Hypothalamus (tissue), 51 donors: ENCODE measurements at places on chromosomes 2 and 18.

DNA sequence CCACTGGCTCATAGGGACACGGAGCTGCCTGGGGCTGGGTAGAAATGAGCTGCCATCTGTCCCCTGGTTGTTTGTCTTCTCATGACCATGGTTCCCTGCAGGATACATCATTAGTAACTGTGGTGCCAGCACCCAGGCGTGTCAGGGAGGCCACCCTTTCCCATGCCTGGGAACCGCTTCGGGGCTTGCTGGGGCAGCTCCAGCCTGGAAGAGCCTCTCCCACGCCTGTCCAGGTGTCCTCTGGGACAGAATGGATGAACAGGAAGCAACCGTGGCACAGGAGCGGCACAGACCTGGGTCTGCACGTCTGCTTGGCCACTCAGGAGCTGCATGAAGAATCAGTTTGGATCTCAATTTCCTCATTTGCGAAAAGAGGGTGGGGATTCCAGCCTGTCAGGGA, 34.8 kb downstream of the SDC1 start:
- DNase-seq: no peak

- no peak for DNase-seq
Measured at GRCh38 chr2:173171321-173171720, 95.7 kb downstream of the MAP3K20 start.

DNA sequence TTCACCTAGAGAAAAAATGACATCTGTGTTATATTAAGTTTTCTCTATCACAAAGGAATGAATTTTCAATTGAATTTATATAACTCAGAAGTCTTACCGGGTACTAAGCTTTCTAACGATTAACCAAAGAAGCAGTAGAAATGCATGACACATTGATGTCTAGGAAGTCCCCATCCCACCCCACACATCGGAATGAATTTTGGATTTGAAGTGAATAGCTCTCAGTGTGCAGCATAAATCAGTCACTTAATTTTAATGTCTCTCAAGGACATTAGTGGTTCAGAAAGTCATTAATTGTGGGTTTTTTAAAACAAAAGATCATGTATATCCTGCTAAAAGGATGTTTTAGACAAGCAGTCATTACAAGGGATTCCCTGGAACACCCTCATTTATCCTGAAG, 141.4 kb upstream of the PIEZO2 start:
- DNase-seq: no peak

GRCh38 chr2:208037564-208038487, 12.5 kb upstream of the PLEKHM3 start:
- DNase-seq: no peak

GRCh38 chr2:12071318-12071717, 324.9 kb downstream of the LPIN1 start:
- DNase-seq: no peak

DNA sequence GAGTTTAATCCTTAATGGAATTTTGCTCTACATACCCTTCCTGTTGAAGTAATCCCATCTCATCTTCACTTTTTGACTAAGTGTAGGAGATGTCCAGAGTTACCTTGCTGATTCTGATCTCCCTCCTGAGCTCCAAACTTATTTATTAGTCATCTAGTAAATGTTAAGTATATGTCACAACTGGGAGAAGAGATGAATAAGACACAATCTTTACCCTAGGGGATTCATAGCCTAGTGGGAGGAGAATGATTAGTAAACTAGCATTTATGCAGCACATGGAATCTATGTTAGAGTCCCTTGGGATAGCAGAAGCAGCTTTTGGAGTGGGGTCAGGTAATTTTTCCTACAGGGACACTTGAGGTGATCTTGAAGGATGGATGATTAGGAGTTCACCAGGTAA, 20.7 kb downstream of the ACVR2A start:
- DNase-seq: no peak

DNA sequence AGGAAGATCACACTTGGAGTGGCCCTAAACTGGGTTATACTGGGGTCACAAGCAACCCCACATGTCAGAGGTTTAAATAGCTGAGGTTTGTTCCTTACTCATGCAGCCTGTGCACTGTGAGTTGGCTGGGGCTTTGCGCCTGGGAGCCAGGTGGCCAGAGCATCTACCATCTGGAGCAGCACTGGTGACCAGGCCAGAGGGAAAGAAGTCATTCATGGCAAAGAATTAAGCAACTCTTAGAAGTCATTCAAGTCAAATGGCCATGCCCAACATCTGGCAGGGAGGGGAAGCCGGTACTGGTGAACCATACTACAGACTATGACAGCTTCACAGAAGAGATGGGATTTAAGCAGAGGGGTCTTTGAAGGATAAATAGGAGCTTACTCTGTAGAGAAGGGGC, 90.7 kb downstream of the POLR1A start:
- no peak for DNase-seq

DNA sequence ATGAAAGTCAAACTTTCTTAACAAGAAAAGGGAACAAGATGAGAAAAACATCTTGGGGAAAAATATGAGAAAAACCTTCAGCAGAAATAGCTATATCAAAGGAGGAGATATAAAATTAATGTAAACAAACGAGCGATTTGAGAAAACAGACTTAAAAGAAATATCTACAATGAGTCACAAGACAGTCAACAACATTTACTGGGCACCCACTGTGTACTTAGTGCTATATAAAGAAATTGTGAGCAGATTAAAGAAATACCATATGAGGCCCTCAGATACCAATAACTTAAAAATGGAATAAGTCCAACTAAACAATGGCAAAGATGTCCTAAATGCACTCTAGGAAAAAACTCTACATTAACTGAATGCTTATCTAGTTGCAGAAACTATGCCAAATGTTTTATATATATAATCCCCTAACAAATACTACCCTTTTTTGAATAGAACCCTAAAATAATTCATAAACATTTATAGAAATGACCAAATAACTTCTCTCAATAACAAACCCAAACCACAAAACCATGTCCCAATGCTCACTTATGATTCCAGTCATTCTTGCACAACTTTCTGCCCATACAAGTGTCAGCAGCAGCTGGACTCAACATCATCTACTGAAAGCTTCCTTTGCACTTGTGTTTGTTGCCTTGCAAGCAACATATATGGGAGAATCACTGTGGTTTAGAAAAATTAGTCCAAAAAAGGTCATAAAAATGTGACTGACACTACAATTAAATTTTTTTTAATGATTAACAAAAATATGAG, 83.5 kb downstream of the COBLL1 start:
- DNase-seq: no peak

DNA sequence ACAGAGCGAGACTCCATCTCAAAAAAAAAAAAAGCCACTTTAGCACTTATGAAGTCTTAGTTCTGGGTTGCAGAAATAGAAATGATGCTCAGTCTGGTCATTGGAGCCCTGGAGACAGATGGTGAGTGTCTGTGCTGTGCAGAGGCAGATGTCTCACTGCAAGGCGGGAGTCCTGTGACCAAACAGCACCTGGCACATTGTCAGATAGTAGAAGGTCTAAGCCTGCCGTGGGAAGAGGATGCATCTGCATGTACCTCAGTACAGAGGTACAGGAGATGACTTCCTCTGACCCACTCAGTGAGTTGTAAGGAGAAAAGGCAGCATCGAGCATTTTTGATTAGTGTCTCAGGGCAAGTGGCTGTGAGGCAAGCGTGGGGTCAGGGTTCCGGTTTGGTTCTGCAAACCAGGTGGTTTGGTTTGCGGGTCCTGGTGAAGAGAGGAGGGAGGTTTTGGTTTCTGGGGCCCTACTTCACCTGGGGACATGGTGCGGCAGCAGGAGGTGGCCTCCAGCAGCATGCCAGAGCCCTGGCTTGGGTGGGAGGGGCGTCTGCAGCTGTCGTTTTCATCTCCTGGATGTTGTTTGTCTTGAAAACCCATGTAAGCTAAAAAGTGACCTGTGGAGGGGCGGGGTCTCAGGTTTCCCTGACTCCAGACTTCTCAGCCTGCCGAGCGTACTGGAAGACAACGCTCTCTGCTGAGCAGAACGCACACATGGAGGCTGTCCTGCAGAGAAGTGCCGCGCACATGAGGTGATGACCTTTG, 3.8 kb downstream of the RBFA start:
- no peak for DNase-seq

- no peak for DNase-seq
Measured at GRCh38 chr18:58884680-58885079, 20.0 kb downstream of the ZNF532 start.

GRCh38 chr2:205759257-205759656, 77.0 kb downstream of the NRP2 start:
- DNase-seq: no peak

GRCh38 chr18:40464032-40464431, 1491.0 kb upstream of the PIK3C3 start:
- no peak for DNase-seq

GRCh38 chr2:239386001-239386670, 14.7 kb downstream of the HDAC4 start:
- no peak for DNase-seq

GRCh38 chr2:207869784-207870778, 100.4 kb upstream of the FZD5 start:
- DNase-seq: no peak

GRCh38 chr18:9961041-9961440, 47.2 kb downstream of the VAPA start:
- no peak for DNase-seq
